ENCODE measurements at places on chromosomes 1 and 21. TPM values are rescaled to one million over a fixed set of nuclear protein-coding genes. Genes with fewer than 3 reads are reported as not detected.

GRCh38 chr1:224180783-224181452 is 2.1 kb upstream of the DEGS1 start:
- DNase-seq = no peak

DNA sequence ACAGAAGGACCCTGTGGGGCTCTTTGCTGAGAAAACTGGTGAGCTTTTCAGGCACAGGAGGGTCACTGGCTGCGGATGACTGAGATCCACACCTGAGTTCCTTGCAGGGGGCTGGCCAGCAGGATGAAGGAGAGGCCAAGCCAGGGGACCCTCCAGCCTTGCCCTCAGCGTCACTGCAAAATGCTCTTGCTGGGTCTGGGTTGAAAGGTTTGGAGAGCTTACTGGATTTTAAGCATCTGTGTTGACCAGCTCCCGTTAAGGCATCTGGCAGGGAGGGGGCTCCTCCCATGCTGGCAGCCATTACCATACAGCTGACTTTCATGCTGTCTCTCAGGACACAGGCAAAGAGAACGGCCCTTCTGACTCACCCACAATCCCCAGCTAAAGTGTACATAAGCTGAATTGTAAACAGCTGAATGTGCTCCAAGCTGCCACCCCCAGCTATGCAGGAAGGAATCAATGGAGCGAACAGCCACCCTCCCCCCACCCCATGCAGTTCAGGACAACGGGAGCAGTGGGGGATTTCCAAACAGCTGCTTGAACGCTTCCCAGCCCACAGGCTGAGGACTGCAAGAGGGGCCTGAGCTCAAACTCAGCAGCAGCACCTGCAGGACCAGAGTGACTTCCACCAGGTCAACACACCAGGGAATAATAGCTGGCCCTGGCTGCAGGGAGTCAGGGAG is 21.3 kb upstream of the A3GALT2 start:
- DNase-seq = peak; percentile 99

DNA sequence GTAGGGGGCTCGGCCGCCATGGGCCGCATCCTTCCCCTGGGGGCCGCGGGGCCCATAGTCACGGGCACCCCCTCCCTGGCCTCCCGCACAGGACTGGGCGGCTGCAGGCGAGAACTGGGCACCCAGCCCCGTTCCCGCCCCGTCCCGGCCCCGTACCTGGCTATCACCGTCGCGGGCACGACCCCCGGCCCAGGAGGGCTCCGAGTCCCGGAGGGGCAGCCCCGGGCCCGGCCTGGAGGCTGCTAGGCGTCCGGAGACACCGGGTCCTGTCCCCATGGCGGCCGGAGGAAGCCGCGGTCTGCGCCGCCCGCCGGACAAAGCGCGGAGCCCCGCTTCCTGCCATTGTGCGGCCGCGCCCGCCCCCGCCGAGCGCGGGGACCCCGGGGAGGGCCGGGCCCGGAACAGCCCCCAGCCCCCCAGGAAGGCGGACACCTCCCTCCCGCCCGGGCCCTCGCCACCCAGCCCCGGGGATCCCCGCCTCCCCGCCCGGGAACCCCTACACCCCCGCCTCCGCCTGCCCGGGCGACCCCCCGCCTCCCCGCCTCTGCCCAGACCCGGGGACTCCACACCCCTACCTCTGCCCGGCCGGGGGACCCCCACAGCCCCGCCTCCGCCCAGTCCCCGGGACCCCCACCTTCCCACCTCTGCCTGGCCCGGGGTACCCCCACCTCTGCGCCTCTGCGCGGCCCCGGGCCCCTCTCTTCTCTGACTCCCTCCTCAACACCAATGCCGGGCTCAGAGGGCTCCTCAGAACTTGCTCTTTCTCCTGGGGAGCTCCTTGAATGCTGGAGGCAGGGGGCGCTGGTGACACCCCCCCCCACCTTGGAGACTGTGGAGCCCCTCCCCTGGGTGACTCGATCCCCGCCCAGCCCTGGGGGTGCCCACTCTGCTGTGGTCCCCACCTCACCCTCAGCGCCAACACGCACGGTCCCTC is 6.0 kb downstream of the PLEKHG5 start:
- no peak for DNase-seq

DNA sequence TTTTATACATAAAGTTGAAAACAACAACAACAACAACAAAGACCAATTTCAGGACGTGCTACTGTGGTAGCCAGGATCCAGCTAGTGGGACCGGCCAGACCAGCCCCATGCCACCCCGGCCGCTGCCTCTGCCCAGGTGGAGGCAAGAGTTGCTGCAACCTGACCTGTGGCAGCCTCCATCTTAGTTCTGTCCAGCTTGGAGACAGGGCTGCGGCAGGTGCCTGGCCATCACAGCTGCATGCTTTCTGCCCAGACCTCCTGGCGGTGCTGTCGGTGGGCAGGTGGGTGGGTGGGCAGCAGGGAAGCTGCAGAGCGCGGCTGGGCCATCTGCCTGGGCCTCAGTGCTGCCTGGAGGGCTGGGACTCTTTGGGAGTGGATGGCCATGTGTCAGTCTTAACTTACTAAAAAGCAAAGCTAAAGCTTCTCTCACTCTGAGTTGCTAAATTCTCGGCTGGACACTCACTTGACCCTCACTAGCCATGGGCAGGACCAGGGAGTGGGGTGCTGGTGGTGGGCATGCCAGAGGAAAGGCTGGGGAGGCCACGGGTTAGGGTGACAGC is 38.6 kb downstream of the KIAA1614 start:
- DNase-seq = no peak

GRCh38 chr1:74199504-74199903 is 1.5 kb downstream of the FPGT start:
- no peak for DNase-seq

DNA sequence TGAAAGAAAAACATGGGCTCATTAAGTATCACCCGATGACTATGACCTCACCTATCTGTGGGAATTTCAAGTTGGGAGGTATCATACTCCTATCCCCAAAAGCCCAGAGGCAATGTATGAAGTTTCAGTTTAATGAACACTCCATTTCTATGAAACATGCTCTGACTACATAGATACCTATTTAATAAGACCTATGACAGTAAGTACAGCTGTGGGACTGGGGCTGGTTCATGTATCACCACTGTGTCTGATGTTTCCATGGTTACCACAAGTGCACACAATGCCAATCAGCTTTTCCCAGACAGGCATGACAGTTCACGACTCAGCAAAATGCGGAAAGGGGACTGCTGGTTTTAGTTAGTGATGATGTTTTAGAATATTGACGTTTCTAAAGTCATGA is 167.7 kb downstream of the SIPA1L2 start:
- no peak for DNase-seq

- DNase-seq = no peak
Observed at GRCh38 chr21:38229260-38229877, 27.4 kb upstream of the KCNJ15 start.

DNA sequence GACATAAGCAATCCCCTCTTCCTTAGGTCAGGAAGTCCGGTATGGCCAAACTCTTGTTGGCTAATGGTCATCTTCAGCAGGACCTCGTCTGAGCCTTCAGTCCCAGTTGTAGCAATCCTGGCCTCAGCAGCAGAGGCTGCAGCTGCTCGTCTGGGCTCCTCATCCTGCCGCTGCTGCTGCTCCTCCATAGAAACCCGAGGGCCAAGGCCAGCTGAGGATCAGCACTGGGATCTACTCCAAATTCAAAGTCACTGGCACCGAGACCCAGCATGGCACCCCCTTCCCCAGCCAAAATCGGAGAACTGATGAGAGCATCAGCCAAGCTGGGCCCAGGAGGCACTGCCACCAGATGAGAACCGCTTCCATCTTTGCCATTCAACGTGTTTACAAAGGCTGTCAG is 6.3 kb upstream of the CLDN14 start:
- DNase-seq = no peak

DNA sequence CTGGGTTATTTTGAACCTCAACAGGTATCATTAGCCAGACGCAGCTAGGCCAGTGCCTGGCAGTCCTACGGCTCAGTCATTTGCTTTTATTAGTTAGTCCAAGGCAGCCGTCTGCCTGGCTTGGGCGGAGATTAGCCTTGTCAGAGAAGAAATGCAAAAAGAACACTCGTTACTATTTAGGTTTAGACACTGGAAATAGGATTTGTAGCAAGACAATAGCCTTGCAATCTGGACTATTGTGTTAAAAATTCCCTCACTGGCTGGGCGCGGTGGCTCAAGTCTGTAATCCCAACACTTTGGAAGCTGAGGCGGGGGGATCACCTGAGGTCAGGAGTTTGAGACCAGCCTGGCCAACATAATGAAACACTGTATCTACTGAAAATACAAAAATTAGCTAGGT is 11.0 kb upstream of the PRKCZ start:
- no peak for DNase-seq

DNA sequence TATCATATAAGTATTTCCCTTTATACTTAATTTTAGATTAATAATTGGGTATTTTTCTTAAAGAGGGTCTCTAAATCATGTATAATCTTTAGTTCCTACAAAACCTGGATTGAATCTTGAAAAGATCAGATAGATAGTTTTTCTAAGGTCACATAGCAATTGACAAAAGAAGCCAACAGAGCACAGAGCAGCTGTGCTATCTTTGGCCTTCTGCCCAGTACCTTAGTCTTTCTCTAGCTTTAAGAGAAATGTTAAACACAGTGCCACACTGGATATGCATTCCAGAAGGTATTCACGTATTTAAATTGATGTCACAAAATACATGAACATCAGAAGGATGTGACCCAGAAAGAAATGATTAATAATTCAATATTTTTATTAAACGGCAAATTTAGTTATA is 86.8 kb downstream of the C21orf91 start:
- no peak for DNase-seq

GRCh38 chr1:155253797-155254196 is 1.5 kb downstream of the ENTREP3 start:
- DNase-seq = no peak

DNA sequence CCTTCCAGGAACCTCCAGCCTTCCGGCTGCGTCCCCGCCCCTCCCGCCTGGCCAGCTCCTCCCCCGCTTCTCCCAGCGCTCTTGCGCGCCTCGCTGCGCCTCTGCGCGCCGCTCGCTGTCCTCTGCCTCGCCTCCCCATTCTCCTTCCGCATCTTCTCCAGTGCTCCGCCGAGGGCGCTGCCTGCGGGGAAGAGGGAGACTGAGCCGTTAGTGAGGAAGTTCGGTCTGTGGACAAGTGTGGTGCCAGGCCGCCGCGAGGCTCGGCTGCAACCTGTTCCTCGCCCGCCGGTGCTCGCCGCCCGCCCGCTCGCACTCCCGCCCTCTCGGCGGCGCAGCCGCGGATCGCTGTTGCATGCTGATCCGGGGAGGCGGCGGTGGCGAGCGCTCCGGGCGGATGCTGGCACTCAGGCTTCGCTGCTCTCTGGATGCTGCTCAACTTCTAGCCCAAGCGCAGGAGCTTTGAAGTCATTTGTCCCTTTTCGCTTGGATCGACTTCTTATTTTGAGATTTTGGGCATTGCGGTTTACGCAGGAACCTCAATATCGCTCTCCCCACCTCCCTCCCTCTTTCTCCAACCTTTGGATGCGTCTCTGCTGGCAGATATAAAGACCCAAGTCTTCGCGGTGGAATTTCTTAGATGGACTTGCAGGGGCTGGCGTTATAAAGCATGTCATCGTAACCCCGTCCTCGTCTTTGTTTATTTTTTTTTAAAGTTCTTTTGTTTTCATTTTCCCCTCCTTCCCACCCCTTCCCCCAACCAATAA is 614 bp upstream of the CACNA1E start:
- no peak for DNase-seq

DNA sequence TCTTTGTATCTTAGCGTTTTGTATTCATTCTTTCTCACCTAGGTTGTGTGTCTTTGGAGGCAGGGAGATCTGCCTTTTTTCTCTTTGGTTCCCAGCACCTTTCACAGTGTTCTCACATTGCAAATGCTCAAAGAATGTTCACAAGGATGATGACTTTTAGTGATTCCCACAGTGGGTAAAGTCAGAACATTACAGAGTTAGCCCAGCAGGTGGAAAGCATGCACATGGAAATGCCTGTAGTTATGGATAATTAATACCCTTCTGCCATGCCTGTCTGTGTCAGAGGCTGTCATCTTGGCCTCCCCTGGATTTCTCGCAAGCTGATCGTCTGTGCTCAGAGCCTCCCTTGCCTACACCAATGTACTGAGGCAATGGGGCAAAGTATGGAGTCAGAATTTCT is 458.9 kb downstream of the LMO4 start:
- peak; percentile 61 for DNase-seq

- no peak for DNase-seq
Observed at GRCh38 chr1:58158506-58159433, 387.8 kb downstream of the OMA1 start.

- peak; percentile 72 for DNase-seq
Observed at GRCh38 chr1:53754484-53755312, 15.7 kb upstream of the GLIS1 start.

DNA sequence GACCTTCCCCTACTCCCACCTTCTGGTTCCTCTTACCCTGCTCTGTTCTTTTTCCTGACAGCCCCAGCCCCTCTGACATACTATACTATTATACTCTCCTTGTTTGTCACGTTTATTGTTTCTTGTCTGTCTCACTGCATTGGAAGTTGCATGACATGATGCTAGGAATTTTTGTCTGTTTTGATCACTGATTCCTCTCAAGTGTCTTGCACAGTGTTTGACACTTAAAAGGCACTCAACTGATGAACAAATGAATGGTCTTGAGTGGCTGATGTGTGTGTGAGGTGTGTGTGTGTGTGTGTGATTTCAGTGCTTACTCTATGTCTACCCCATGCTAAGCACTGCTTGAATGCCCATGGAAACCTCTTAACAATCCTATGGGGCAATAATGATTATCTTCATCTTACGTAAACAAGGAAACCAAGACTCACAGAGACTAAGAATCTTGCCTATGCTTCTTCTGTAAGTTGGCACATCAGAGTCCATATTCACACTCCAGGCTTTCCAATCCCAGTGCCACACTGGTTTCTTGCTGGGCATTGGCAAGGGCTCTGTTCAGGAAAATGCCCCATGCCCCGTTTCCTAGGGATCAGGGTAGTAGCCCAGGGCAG is 59.7 kb downstream of the ATP1A1 start:
- no peak for DNase-seq

GRCh38 chr1:200172311-200172710 is 144.8 kb downstream of the NR5A2 start:
- DNase-seq = no peak

- peak; percentile 47 for DNase-seq
Observed at GRCh38 chr1:202343652-202344349, 2.1 kb upstream of the UBE2T start.

- no peak for DNase-seq
Observed at GRCh38 chr21:25565272-25566211, 41.7 kb downstream of the MRPL39 start.

DNA sequence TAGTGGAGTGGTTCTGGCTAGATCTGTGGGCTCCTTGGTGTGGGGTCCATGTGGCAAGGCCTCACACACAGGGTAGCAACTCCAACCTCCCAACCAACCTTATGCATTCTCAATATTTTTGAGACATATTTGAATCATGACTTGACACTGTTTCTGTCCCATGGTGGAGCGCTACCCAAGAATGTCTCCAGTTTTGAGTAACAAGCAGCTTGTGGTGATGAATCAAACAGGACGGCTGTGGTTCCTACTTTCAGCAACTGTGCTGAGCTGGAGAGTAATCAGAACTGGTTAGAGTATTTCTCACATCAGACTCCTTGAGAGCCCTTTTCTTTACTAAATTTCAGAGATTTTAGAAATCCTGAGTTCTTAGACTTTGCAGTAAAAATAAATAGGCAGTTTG is 3.1 kb downstream of the LCE3D start:
- DNase-seq = no peak

- DNase-seq = no peak
Observed at GRCh38 chr1:221274373-221274772, 395.1 kb downstream of the HLX start.

Gene SYTL1
- under 0.01 TPM for total RNA-seq

Gene LCE1C
- total RNA-seq = not detected

Gene TFF3
- total RNA-seq = not detected

Gene CASZ1
- under 0.01 TPM for total RNA-seq

Gene RPTN
- total RNA-seq = not detected

Gene MPL
- not detected for total RNA-seq

Gene VSIG8
- not detected for total RNA-seq

Gene LCE1A
- not detected for total RNA-seq

Data from fibroblast of villous mesenchyme (primary cell).